ENCODE measurements at places on chromosomes 3 and 15. TPM values are rescaled to one million over a fixed set of nuclear protein-coding genes. Genes with fewer than 3 reads are reported as not detected.

IL1RAP gene
- 42.6 TPM for total RNA-seq

MESP2 gene
- 0.62 TPM for total RNA-seq

GOLGA8S gene
- total RNA-seq: not detected

CADPS gene
- 0.84 TPM for total RNA-seq

TRIM71 gene
- total RNA-seq: not detected

CFAP91 gene
- 3.3 TPM for total RNA-seq

DLG1 gene
- 99.0 TPM for total RNA-seq

AP3B2 gene
- not detected for total RNA-seq

IMPG2 gene
- total RNA-seq: under 0.01 TPM

FAM227B gene
- total RNA-seq: 6.5 TPM

SOX14 gene
- not detected for total RNA-seq

GHSR gene
- total RNA-seq: not detected

CPNE4 gene
- total RNA-seq: 0.32 TPM

GPR160 gene
- 3.4 TPM for total RNA-seq

TYRO3 gene
- total RNA-seq: 5.3 TPM

MYO5C gene
- 2.5 TPM for total RNA-seq

TEX9 gene
- 4.3 TPM for total RNA-seq

DNA sequence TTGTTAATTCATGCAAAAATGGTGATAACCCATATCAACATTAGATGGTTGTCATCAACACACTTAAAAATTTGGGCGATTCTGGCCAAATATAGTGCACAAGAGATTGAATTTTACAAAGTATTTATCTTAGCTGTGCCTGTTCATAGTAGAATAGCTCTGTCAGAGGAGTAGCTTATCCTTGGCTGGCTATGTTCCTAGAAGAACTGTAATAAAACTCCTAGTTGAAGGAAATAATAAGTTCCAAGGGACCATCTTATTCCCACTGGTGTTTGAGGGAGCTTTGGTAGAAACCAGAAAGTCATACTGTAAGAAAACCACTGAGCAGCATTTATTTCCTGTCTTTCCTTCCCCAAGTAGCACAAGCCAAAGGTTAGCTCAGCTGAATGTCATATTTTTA is 201.8 kb downstream of the GRM7 start:
- no peak for DNase-seq

- DNase-seq: no peak
These were observed 9.6 kb downstream of the GOLGB1 start for GRCh38 chr3:121739902-121740301.

- DNase-seq: no peak
These were observed 51.8 kb downstream of the FMN1 start for GRCh38 chr15:33142708-33143107.

DNA sequence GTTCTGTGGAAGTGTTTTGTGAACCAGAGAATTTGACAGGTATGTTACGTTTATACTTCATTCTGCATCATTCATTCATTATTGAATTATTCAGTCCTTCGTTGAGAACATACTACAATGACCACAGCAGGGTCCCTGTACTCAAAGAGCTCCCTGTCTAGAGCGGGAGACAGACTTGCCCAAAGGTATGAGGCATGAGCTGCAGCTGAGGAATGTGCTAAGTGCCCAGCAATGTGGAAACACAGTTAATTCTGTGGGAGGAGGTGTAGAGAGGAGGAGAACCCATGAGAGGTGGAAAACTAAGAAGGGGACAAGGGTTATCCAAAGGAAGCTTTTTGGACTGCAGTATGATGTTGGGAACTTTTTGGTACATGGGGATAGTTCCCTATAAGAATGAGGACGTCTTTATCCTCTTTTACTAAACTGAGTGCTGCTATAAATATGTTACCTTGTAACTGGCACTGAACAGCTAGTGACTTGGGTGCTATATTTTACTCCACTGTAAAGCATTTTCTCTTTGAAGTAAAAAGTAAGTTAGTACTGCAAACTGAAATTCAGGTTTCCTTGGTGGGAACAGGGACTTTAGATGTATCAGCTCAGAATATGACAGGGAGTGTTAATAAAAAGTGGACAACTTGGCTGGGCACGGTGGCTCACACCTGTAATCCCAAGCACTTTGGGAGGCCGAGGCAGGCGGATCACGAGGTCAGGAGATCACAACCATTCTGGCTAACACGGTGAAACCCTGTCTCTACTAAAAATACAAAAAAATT is 5.7 kb downstream of the SMAD3 start:
- peak; percentile 53 for DNase-seq

- DNase-seq: no peak
These were observed at the start of gene TMIE for GRCh38 chr3:46701181-46701939. Gene TMIE, plus strand, starts transcription at chr3:46701392. Its CDS starts 96 bp downstream, at chr3:46701488.

DNA sequence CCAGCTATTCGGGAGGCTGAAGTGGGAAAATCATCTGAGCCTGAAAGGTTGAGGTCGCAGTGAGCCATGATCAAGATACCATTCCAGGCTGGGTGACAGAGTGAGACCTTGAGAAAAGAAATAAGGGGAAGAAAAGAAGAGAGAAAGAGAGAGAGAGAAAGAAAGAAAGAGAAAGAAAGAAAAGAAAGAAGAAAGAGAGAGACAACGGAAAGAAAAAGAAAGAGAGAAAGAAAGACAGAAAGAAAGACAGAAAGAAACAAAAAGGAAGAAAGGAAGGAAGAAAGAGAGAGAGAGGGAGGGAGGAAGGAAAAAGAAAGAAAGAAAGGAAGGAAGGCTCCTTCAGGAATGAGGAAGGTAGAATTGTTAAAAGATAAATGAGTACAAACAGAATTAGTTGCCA is 84.5 kb downstream of the RPL22L1 start:
- DNase-seq: no peak

- DNase-seq: peak; percentile 71
These were observed 7.9 kb upstream of the BNC1 start for GRCh38 chr15:83292317-83292716.

GRCh38 chr3:46113608-46114007 is 86.3 kb upstream of the XCR1 start:
- DNase-seq: peak; percentile 79

- no peak for DNase-seq
These were observed 817.4 kb upstream of the LMCD1 start for GRCh38 chr3:7684182-7684715.

GRCh38 chr3:63135367-63135766 is 142.7 kb upstream of the SYNPR start:
- peak; percentile 4 for DNase-seq

GRCh38 chr3:190319660-190320059 is 2.6 kb downstream of the CLDN1 start:
- no peak for DNase-seq

DNA sequence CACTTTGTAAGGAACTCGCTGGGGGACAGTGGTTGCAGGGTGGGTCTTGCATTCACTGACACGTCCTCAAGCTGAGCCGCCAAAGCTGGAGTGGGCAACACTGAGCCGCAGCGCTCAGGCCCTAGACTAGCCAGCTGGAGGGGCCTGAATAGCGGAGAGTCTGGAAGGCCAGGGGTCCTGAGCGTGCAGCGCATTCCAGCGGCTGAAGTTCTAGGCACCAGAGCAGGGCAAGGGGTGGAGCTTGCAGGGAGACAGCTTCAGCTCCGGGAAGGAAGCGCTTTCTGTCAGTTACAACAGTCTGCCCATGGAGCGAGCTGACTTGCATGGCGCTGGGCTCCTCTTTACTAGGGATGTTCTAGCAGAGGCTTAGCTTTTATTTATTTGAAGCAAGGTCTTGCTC is 2.7 kb downstream of the MAP6D1 start:
- no peak for DNase-seq

GRCh38 chr3:46467562-46467961 is 2.9 kb upstream of the LTF start:
- DNase-seq: no peak

GRCh38 chr3:48403533-48404439 is 26.1 kb downstream of the PLXNB1 start:
- DNase-seq: no peak

DNA sequence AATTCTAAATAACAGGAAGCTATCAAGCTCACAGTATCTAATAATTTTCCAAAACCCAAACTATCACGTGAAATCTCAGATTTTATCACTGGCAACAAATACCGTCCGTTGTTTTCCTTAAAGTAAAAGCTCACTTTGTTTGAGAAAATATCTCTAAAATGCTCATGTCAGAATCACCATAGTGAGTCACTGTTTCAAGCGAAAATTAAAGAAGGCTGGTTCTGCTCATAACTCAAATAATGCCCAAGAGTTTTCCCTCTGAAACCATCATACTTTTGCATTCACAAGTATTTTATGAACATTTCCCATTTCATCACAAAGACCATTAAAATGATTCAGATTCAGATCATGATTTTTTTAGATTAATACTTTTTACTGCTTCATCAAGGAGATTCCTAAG is 50.6 kb downstream of the TBL1XR1 start:
- DNase-seq: no peak

DNA sequence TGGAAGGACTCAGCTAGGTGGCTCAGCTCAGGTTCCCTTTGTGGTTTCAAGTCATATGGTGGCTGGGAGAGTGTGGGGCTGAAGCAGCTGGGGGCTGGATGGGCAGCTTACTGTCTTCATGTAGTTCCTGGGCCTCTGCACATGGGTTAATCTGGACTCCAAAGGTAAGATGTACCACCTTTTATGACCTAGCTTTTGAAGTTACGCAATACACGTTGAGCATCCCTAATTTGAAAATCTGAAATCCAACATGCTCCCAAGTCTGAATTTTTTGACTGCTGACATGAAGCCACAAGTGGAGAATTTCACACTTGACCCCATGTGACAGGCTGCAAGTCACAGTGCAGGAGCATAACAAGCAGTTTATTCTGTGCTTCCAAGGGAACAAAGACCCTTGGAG is 173.7 kb downstream of the KBTBD8 start:
- no peak for DNase-seq

DNA sequence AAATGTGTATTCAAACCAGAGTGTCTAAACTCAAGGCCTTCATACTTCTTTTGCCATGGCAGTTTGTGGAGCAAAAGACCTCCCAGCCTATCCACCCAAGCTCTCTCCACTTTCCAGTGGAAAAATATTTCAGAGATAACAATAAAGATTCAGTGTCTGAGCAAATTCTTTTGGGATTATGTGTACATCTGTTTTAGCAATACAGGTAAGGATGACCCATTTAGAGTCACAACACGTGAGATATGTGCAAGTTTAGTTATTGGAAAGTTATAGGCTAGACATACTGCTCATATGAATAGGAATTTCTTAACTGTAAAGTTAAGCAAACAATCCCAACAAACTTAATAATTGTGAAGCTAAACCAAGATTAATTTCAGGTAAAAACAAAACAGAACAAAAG is 174.5 kb upstream of the LRIG1 start:
- no peak for DNase-seq

DNA sequence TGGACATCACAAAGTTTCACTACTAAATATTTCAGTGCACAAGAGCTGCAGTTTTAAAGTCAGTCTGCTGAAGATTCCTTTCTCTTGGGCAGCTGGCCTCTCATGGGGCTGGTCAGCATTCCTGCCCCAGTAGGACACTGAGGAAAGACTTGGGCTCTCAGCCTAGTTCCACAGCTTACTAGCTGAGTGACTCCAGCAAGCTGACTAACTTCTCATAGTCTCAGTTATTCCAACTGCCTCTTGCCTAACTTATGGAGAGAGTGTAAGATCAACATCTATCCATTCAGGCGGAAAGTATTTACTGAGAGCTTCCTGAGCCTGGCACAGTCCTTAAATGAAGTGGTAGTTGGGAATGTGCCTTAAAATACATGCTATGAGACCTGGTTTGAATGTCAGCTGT is 27.0 kb downstream of the TM4SF4 start:
- DNase-seq: peak; percentile 81

GRCh38 chr3:189013224-189013888 is 158.4 kb upstream of the TPRG1 start:
- DNase-seq: no peak

DNA sequence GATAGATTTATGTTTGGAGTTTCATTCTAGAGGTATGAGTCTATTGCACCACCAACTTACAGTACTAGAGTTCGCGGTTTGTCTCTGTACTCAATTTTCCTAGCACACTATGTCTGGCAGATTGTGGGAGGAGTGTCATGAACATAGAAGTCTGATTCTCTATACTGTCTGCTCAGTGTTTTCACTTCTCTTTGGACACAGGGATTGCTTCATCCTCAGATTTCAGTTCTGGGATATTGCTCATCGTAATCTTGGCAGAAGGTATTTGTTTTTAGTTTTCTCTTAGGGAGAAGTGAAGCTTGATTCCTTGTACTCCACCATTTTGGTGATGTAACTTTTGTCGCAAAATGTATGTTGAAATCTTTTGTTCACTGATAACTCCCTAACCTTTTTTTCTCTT is 27.8 kb upstream of the AZI2 start:
- peak; percentile 1 for DNase-seq

DNA sequence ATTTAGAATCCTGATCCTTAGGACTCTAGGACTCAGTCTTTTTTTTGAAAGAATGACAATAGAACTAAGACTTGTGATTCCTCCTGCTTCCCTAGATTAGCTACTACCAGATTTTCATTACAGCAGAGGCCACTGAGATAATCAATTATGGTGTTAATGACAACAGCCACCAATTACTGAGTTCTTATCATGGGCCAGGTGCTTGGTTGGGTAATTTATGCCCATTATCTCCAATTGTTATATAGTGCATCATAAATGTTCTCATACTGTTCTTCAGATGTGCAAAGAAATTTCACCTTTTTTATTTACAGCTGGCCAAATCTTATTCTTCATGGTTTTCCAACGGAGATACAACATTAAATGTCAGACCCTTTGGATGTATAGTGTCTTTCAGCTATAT is 162.9 kb upstream of the CMC1 start:
- DNase-seq: no peak

- DNase-seq: peak; percentile 61
These were observed 62.2 kb downstream of the ABHD5 start for GRCh38 chr3:43752905-43753304.

DNA sequence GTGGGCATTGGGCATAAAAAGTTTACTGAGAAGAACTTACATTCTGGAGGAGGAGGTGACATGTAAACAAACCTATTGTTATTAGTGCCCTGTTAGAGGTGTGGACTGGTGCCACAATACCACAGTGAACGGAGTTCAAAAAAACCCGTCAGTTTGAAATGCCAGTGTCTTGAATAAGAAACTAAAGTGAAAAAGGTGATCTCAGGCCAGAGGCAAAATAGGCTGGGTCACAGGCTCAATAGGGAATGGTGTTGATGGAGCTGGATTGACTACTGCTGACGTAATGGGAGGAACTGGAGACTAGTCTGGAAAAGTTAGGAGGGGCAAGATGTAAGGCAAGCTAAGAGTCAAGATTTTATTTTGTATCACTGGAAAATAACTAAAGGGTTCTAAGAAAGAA is 1.6 kb upstream of the DCBLD2 start:
- peak; percentile 95 for DNase-seq
